ENCODE measurements at places on chromosomes 2 and 18.
A peak's percentile ranks its signal among the peaks of the same experiment; 100 is the strongest.

GRCh38 chr2:222307978-222308730 is 9.4 kb upstream of the PAX3 start:
- no peak for DNase-seq

DNA sequence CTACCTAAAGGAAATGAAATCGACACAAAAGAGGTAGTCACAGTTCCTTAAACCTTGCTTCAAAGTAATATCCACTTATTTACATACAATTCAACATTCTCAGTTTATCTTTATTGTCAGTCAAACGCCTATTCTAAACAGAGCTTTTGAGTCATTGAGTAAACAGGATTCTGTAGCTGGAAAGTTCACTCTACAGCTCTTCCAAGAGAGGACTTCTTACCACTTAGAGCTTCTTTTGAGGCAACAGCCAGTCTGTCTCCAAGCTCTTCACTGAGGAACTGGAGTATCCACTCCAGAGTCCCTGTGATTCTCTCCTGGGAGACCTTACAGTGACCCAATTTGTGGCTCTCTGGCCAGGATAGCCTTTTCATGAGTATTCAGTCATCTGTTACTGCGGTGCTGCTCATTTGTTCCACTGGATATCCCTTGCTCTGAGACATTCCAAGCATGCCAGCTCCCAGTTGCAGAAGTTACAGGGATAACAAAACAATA is 210.9 kb upstream of the OSR1 start:
- no peak for DNase-seq

DNA sequence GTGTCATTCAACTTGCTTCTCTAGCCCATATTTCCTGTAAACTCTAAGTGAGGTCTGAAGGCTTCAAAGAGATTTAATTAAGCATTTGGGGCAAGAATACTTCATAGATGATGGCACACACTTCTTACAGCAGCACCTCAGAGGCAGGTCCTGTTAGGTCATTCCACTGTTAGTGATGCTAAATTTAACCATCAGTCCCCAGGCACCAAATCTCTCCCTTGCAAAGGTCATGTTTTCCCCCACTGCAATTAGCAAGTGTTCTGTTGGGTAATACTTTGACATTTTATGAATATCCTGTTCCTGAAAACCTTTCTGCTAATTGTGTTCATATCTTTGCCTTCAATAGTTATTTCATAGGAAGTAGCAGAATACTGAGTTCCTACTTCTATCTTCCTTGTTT is 117.0 kb downstream of the STK39 start:
- DNase-seq = no peak

GRCh38 chr2:240565333-240566202 is 2.7 kb upstream of the RNPEPL1 start:
- DNase-seq = peak; percentile 97

- no peak for DNase-seq
Measured at GRCh38 chr2:85269959-85270358, 57.8 kb downstream of the TGOLN2 start.

- DNase-seq = peak; percentile 51
Measured at GRCh38 chr2:63047321-63048279, 3.0 kb upstream of the OTX1 start.

GRCh38 chr2:242075696-242076095 is 206.2 kb downstream of the RTP5 start:
- DNase-seq = no peak

DNA sequence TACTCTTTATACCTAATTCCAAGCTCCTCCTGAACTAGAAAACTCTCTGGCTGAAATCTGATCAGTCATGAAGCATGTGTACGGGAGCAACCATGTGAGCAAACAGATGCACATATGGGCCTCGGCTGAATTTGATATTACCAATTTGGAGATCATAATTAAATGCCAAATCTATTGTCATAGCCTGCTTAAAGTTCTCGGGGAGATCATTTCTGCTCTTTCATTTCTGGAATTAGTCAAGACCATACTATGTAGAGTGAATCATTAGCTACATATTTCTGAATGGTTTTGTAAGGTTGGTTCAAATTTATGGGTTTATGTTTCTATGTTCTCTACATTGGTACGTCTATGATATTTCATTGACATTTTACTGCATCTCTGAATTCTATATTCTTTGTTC is 205.5 kb downstream of the UBE2E3 start:
- DNase-seq = no peak
